Mesendoderm (in vitro differentiated cells): ENCODE measurements at places on chromosomes 4 and X.
A peak's percentile ranks its signal among the peaks of the same experiment; 100 is the strongest.

DNA sequence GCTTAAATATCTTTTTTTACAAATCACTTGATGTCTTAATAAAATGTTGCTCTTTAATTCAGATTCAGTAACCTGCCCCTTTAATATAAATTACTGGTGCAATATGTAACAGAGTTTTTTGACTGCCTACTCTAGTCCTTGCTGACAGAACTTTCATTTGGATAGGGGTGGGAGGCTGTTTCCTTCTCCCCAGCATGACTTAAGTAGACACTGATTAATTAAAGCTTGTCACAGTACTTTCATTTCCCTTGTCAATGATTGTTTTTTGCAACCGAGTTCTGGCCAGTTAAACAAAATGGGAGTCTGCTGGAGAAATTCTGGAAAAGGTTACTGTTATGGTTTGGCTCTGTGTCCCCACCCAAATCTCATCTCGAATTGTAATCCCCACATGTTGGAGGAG lies 37.3 kb upstream of the BBS12 start:
- no peak for DNase-seq

GRCh38 chrX:110162867-110163266 lies 155.0 kb downstream of the AMMECR1 start:
- no peak for DNase-seq

GRCh38 chrX:69297506-69297905 lies 132.3 kb upstream of the PJA1 start:
- DNase-seq, result no peak

- DNase-seq, result no peak
These were observed 829.9 kb downstream of the FAT4 start for GRCh38 chr4:126144543-126145237.

- no peak for DNase-seq
These were observed 5.4 kb upstream of the NAA11 start for GRCh38 chr4:79331126-79331876.

GRCh38 chr4:152880263-152880662 lies 55.9 kb upstream of the FHDC1 start:
- no peak for DNase-seq

DNA sequence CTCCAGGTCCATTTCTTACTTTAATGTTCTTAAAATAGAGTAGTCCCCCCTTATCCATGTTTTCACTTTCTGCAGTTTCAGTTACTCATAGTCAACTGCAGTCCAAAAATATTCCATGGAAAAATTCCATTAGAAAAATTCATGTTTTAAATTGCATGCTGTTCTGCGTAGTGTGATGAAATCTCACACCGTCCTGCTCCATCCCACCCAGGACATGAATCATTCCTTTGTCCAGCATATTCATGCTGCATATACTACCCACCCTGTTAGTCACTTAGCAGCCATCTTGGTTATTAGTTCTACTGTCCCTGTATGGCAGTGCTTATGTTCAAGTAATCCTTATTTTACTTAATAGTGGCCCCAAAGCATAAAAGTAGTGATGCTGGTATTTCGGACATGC lies 5.4 kb upstream of the PDLIM5 start:
- no peak for DNase-seq

DNA sequence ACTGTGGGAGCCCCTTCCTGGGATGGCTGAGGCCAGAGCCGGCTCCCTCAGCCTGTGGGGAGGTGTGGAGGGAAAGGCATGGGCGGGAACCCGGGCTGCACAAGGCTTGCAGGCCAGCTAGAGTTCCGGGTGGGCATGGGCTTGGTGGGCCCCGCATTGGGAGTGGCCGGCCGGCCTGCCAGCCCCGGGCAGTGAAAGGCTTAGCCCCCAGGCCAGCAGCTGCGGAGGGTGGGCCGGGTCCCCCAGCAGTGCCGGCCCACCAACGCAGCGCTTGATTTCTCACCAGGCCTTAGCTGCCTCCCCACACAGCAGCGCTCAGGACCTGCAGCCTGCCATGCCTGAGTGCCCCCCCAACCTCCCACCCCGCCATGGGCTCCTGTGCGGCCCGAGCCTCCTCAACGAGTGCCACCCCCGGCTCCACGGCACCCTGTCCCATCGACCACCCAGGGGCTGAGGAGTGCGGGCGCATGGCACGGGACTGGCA lies 78.0 kb downstream of the COX7B2 start:
- DNase-seq, result no peak

GRCh38 chr4:87823200-87823599 lies 9.6 kb upstream of the MEPE start:
- DNase-seq, result no peak

DNA sequence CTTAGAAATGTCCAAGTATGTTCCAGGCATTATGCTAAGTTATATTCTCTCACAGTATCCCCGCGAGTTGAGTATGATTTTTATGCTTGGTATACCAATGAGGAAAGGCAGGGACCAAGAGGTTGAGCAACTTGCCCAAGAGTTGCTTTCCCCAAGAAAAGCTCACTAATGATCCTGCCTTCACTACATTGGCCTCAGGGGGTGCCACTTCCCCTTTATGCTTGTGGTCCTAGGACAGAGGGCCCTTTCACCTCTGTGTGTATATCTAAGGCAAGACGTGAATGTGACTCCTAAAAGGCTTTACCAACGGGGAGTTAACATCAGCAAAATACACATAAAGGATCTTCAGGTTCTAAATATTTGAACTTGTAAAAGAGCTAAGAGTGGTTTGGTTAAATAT lies 164.4 kb upstream of the CPEB2 start:
- DNase-seq, result peak; percentile 57

GRCh38 chr4:2526559-2526958 lies 9.9 kb upstream of the FAM193A start:
- no peak for DNase-seq

DNA sequence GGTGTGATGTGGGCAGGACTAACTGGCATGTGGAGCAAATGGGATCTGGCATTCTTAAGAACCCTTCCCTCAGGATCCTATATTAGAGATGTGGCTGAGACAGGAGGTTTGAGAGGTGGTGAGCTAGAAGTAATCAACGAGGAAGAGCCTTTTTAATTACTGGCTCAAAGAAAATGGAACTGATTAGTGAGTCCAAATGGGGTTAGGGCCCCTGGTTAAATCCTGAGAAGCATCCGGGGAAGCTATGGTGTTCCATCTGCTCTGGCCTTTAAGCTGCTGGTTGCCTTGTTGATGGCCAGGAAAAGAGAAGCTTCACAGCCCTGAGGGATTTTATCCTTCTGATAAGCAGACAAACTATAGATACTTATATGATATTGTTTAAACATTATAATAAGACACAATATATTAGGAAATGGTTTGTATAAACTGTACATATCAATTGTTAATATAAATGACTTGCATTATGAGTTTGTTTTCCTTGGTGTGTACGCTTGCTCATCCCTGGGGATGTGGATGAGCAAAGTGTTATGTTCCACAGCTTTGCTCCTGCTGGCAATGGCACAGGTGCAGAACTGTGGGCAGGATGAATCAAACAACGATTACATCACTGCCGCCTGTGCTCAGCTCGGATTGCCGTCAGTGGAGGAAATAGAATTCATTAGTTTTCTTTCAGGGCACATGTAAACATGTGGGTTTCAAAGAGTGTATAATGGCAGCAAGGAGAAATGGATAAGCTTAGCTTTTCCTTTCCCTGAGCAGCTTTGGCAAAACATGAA lies 328.6 kb upstream of the ARX start:
- DNase-seq, result no peak

DNA sequence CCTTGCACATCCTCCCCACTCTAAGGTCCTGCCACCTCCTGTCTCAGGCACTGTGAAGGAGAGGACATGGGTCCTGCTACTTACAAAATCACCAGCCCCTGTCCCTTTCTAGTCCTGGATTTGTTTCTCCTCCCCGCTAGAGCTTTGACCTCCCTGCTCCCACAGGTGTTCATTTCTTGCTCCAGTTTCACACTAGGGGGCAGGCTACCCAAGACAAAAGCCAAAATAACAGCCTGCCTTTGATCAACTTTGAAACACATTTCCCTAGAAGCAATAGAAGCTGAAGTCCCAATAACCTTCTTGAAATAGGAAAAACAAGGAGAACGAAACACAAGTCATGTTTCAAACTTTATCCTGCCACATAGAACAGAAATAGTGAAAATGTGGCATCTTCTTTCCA lies 164.4 kb downstream of the QDPR start:
- peak; percentile 72 for DNase-seq

GRCh38 chr4:8191136-8191747 lies 7.8 kb upstream of the SH3TC1 start:
- DNase-seq, result no peak

GRCh38 chr4:74583089-74583700 lies 138.3 kb downstream of the AREG start:
- no peak for DNase-seq

DNA sequence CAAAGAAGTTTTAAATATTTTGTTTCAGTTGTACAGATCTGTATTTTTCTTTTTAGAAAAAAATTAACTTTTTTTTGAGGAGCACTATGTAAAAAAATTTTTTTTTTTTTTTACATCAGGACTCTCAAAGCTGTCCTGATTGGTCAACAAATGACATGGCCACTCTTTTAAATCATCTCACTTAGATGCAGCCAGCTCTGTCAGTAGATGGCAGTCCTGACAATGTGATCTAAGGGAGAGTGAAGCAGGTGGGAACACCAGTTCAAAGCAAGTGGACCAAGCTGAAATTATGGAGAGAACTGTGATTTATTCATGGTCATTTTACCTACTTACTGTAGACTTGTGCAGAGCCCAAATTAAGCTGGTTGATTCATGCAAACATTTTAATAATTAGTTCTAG lies 174.7 kb upstream of the GPRIN3 start:
- DNase-seq, result peak; percentile 88

GRCh38 chr4:8359193-8359592 lies 81.3 kb downstream of the ACOX3 start:
- DNase-seq, result no peak

DNA sequence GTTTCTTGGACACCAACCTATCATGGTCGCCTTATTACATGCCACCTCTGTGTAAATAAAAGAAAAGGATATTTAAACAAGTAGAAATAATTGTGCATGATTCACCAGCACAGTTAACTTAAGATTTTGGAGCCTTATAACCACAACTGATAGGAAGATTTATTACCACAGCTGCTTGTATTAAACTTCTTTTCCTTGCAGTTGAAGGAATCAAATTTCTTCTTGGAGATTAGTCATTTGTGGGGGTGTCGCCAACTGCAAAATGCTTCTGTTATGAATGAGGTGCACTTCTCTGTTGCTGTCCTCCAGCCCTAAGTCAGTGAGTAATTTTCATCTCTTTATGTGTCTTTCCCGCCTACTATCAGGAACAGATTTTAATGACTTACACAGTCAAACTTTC lies 73.3 kb downstream of the OR13H1 start:
- no peak for DNase-seq

DNA sequence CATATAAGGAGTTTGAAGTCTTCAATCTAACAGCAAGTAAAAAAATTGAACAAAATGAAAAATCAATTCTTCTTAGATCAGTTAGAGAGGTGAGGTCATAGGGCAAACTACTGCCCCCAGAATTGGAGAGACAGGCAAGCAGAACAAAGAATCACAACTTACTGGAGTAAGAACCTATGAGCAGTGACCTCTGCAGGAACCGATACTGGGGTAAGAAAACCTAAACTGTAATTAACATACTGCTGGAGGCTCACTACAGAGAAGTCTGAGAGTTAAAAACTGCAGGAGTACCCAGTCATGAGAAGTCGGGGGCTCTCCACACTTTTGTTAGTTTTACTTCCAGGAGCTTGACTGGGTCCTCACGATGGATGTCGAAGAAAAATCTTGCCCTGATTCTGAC lies 16.0 kb downstream of the CLDN22 start:
- DNase-seq, result no peak

DNA sequence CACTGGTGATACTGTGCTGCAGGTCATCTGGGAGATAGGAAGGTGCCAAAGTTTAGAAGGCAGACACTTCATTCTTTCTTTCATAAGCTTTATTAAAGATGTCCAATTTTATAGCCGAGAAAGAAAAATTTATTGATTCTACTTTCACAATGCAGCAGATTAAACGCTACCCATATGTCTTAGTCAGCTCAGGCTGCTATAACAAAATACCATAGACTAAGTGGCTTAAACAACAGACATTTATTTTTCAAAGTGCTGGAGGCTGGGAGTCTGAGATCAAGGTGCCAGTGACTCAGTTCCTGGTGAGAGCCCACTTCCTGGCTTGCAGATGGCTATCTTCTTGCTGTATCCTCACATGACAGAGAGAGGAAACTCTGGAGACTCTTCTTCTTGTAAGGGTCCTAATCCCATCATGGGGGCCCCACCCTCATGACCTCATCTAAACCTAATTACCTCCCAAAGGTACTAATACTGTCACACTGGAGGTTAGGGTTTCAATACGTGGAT lies 33.4 kb upstream of the KLHL34 start:
- DNase-seq, result peak; percentile 10

- no peak for DNase-seq
These were observed 640.1 kb downstream of the ARAP2 start for GRCh38 chr4:35604252-35604651.

GRCh38 chr4:1821679-1822567 lies 28.8 kb downstream of the FGFR3 start:
- DNase-seq, result no peak

DNA sequence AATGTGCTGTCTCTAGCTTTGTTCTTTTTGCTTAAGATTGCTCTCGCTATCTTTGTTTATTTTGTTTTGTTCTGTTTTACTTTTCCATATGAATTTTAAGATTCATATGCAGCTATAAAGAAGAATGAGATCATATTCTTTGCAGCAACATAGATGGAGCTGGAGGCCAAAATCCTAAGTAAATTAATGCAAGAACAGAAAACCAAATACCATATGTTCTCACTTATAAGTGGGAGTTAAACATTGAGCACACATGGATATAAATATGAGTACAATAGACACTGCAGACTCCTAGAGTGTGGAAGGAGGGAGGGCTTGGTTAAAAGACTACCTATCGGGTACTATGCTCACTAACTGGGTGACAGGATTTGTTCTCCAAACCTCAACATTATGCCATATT lies 237.8 kb downstream of the TRAM1L1 start:
- no peak for DNase-seq

- DNase-seq, result no peak
These were observed 154.1 kb upstream of the FAM241A start for GRCh38 chr4:111991163-111991562.

- DNase-seq, result no peak
These were observed 317.7 kb downstream of the PAPSS1 start for GRCh38 chr4:107402291-107402690.

- DNase-seq, result no peak
These were observed 98.2 kb upstream of the HHIP start for GRCh38 chr4:144547678-144548298.

DNA sequence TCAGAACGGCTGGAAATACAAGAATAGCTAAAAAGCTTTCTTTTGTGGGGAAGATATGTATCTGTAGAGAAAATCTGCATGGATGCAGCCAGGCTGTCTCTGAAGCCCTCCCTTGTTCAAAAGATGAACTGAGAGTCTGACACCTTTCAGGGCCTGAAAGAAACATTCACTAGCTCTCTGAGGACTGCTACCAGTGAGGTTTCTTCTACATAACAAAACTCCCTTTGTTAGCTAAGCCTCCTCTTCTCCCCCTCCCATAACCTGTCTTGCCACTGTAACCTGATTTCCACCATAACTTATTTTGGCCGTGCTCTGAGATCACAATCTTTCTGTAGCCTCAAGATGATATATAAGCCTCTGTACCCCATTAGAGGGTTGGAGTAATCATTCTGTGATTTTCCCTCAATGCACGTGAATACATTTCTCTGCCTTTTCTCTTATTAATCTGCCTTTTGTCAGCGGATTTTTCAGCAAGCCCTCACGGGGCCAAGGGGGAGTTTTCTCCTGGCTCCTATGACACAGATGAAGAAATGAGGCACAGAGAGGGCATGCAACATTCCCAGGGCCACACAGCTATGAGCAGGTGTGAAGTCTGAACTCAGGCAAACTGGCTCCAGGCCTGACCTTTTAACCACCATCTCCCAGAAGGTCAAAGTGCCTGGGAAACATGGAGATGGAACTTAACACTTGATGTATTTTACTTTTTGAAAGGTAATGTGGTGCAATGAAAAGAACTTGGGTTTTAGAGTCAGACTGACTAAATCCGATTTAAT lies 161.6 kb upstream of the PRDX4 start:
- DNase-seq, result peak; percentile 63
